ENCODE measurements at places on chromosomes 1 and 21.

- no peak for DNase-seq
Observed at GRCh38 chr1:175768610-175769009, 25.2 kb upstream of the TNR start.

- DNase-seq = no peak
Observed at GRCh38 chr21:45533846-45534635, 8.2 kb downstream of the SLC19A1 start.

DNA sequence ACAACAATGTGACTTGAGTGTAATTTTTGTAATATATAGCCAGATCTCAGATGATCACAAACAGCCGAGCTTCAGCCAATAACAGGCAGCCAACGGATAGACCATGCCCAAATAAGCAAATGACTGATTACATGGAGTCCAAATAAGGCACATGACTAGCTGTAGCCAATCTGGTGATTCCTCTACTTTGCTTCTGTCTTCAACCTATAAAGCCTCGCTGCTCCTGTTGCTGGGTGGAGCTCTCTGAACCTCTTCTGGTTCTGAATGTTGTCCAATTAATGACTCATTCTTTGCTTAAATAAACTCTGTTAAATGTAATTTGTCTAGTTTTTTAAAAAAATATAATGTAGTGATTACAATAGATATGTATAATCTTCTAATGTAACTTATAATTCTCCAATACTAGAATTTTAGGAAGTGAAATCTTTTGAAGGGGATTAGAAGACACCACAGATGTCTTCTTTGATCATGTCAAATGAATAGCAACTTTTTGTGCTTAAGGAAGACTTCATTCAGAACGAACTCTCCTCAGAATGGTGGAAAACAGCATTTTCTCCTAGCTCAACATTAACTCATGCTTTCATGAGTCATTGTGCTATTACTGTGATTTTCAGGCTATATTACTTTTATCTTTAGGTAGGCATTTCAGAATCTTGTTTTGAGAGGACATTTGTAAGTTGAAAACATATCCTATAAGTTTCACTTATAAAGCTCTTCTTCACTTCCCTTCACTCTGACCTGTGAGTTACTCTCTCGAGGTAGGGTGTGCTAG lies 857.8 kb upstream of the B3GALT2 start:
- no peak for DNase-seq

DNA sequence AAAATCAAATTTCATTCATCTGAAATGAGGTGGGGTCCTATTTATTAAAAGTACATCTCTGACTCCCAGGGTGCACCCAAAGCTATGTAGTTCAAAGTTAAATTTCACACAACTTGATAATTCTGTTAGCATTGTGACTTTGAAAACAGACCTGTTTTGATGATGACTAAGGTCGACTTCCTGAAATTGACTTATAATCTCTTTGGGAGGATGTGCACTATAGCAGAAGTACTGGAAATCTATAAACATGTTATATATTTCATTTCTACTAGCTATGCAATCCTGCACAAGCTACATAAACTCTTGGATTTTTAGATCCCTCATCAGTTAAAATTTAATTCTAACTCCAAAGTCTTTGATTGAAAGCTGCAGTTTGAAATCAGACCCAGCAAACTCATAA lies 507.6 kb downstream of the NEGR1 start:
- no peak for DNase-seq

DNA sequence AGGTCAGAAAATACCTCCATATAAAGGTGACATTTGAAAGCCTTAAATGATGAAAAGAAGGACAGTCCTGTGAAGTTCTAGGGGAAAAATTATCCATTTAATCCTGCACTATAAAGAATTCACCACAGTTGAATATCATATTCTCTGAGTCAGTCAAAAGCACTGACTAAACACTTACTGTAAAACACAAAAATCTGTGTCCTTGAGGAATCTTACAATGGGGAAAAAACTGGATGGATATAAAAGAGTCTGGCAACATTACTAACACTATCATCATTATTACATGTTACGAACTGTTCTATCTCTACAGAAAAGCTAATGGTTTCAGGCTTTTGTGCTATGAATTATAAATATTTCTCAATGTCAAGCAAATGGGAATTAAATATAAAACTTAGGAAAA lies 42.4 kb upstream of the HP1BP3 start:
- no peak for DNase-seq

GRCh38 chr1:71030026-71030425 lies 17.6 kb downstream of the PTGER3 start:
- no peak for DNase-seq

DNA sequence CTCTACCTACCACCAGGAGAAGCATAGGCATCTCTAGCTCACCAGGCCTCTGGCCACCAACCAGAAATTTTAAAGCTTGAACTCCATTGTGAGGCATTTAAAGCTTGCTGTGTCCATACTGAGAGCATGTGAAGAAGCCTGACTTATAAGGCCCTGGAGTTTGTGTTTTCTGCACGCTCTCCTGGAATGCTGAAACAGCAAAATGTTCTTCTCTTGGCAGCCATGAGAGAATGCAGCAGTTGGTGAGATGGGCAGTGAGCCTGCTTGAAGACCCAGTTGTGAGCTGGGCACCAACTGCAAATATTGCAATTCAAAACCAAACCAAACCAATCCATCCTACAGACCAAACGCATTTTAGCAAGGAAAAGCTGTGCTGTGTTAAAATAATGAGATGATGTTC lies 170.0 kb upstream of the IVNS1ABP start:
- DNase-seq = no peak

- DNase-seq = no peak
Observed at GRCh38 chr1:201022493-201022819, 1.1 kb downstream of the KIF21B start.

- no peak for DNase-seq
Observed at GRCh38 chr21:42234464-42235241, 15.7 kb downstream of the ABCG1 start.

- DNase-seq = no peak
Observed at GRCh38 chr1:50976890-50977574, 7.0 kb downstream of the CDKN2C start.

- no peak for DNase-seq
Observed at GRCh38 chr1:118977600-118977999, 10.5 kb downstream of the TBX15 start.

Data from omental fat pad (tissue), 4 donors.